NCI-H1694 treated with DMSO at 0.1 percent for 48 hours (cell line): ENCODE measurements at places on chromosomes 1 and 21.

- DNase-seq: no peak
Observed at GRCh38 chr1:27098431-27099134, 56.3 kb downstream of the SLC9A1 start.

- DNase-seq: no peak
Observed at GRCh38 chr1:244849189-244849866, 13.9 kb downstream of the COX20 start.

GRCh38 chr1:109634771-109635750, 15.4 kb downstream of the AMPD2 start:
- no peak for DNase-seq

GRCh38 chr1:208747979-208748378, 503.8 kb upstream of the PLXNA2 start:
- DNase-seq: no peak

DNA sequence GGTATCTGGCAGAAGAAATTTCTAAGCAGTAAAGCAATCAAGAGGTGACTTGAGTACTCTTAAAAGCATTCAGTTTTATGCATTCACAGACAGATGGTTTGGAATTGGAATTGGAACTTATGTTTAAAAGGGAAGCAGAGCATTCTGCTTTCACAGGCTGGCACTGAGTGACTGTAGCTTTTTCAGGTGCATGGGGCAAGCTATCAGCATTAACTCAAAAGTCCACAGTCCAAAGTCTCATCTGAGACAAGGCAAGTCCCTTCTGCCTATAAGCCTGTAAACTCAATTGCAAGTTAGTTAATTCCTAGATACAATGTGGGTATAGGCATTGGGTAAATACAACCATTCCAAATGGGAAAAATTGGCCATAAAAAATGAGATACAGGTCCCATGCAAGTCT, 1620.3 kb downstream of the MRPL39 start:
- DNase-seq: no peak

DNA sequence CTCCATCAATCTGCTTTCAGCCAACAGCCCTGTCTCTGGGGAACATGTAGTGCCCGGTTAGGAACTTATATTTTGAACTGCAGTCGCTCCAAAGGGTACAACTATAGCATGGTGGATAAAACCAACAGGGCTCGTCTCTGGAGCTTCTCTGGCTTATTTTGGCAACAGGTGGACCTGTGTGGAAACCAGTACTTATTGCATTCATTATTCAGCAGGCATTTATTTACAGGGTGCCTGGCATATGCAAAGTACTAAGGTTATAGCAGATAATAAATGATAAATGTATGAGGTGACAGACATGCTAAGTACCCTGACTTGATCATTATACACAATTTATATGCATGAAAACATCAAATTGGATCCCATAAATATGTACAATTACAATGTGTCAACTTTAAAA, 93.7 kb downstream of the RGS7 start:
- DNase-seq: no peak

DNA sequence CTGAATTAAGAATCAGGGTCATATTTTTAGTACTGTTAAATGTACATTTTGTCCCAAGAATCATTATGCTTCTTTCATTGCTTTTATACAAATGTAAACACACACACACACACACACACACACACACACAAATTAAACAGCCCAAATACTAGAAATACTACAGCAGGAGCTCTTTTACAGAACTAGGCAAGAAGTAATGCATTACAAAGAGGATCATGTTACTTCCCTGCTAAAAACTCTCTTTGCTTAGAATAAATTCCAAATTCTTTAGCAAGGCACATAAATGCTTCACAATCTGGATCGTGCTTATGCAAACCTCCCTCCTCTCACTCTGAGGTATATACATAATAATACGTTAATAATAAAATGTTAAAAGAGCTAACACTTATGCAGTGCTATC, 720.4 kb upstream of the ADGRL4 start:
- DNase-seq: no peak

GRCh38 chr1:152328801-152329391, 3.9 kb upstream of the FLG start:
- DNase-seq: no peak

- no peak for DNase-seq
Observed at GRCh38 chr1:67939186-67939743, 106.0 kb upstream of the GNG12 start.

DNA sequence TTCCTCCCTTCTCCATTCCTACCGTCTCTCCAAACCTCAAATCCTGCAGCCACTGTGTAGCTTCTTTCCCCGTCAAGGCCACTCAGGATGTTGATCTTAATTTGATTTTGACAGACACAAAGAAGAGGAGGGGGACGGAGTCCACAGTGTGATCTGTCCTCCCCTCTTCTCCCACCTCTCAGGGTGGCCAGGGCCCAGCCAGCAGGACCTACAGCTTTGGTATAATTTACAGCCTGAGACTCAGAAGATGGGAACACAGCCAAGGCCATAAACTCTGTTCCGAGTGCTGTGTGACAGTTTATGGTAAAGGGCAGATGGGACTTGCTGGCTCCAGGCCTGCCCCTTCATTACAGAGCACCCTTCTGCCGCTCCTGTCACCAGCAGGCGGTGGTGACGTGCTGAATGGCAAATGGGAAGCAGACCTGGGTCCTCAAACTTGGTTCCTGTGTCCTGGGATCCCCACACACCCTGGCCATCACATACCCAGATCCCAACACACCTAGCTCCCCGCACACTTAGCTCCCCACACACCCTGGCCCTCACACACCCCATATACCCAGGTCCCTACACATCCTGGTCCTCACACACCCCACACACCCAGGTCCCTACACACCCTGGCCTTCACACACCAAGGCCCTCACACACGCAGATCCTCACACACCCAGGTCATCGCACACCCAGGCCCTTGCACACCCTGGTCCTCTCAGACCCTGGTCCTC, 71.6 kb downstream of the CD2 start:
- DNase-seq: peak; percentile 99

DNA sequence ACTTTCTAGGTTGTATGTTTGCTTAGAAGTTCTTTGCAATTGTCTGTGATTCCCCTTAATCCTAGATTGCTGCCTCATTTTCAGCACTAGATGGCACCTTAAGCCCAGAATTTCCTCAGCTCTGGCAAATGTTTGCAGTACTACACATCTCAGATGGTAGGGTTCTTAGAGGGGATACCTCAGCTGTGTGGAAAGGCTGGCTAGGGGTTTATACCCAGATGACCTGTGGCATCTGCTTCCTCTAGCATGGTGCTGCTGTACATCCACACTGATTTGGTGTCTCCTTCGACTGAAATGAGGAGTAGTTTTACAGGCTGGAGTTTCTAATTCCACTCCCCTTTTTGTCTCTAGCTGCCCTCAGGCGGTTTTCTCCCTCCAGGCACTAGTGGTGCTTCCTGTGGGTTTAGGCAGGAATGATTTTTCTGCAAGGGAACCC, 23.5 kb downstream of the ASB17 start:
- peak; percentile 39 for DNase-seq

DNA sequence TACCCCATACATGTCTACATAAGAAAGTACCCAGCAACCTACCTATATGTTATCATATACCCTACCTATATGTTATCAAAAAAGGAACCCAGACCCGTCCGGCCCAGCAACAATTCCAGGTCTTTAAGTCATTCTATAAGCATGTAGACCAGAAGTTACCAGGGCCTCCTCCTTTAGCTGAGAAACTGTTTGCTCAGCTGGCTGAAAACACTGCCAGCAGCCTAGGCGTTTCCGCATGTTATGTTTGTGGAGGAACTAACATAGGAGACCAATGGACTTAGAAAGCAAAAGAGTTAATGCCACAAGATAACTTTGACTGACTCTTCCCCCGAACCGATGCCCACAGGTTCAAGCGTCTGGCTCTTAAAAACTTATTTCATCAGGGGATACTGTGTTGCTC, 7.1 kb upstream of the ZNF678 start:
- no peak for DNase-seq

- DNase-seq: no peak
Observed at GRCh38 chr1:224542783-224543440, 73.2 kb upstream of the CNIH3 start.

- DNase-seq: no peak
Observed at GRCh38 chr21:31948676-31949075, 75.9 kb downstream of the HUNK start.

DNA sequence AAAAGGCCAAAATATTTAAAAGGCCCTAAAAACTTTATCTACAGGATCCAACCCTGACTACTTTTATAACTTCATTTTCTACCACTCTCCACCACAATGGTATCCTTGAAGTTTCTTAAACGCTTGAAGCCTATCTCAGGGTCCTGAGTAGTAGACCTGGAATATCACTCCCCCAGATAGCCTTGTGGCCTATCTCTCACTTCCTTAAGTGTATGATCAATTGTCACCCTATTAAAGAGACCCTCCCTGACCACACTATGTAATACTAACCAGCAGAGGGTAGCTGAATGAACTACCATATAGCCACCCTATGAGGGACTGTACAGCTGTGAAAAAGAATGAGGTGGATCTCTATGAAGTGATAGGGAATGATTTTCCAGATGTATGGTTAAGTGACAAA, 5.6 kb downstream of the CD58 start:
- no peak for DNase-seq

- DNase-seq: no peak
Observed at GRCh38 chr1:61087571-61087970, 5.2 kb downstream of the NFIA start.

GRCh38 chr21:41289431-41289830, 27.2 kb upstream of the FAM3B start:
- no peak for DNase-seq

DNA sequence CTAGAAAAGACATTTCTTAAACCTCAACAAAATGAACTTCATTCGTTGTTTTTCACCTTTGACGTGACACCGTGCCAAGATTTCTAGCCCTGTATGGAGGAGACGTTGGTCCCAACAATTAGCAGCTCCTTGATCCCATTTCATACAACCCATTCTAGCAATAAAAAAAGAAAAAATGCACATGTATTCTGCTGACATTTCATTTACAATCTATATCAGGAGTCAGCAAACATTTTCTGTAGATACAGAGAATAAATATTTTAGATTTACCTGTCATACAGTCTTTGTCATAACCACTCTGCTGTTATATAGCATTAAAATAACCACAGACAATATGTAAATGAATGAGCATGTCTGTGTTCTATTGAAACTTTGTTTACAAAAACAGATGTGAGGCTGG, 7.0 kb upstream of the TAF1A start:
- DNase-seq: no peak

DNA sequence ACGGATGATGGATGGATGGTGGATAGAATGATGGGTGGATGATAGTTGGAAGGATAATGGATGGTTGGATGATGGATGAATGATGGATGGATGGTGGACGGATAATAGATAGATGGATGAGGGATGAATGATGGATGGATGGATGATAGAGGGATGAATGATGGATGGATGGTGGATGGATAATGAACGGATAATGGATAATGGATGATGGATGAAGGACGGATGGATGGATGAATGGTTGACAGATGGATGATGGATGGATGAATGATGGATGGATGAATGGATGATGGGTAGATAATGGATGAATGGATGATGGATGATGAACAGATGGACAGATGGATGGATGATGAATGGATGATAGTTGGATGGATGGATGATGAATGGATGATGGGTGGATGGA, 255.1 kb downstream of the NPHP4 start:
- DNase-seq: no peak

- peak; percentile 25 for DNase-seq
Observed at GRCh38 chr1:27357281-27358037, 9.3 kb downstream of the MAP3K6 start.

- DNase-seq: no peak
Observed at GRCh38 chr1:229434005-229434640, at the start of gene ACTA1. Gene ACTA1 (minus strand): TSS chr1:229434094. CDS start chr1:229433115, 979 bp downstream.

GRCh38 chr1:81678779-81679178, 122.0 kb upstream of the ADGRL2 start:
- DNase-seq: no peak

- peak; percentile 23 for DNase-seq
Observed at GRCh38 chr1:145720878-145721671, 1.8 kb downstream of the CD160 start.

DNA sequence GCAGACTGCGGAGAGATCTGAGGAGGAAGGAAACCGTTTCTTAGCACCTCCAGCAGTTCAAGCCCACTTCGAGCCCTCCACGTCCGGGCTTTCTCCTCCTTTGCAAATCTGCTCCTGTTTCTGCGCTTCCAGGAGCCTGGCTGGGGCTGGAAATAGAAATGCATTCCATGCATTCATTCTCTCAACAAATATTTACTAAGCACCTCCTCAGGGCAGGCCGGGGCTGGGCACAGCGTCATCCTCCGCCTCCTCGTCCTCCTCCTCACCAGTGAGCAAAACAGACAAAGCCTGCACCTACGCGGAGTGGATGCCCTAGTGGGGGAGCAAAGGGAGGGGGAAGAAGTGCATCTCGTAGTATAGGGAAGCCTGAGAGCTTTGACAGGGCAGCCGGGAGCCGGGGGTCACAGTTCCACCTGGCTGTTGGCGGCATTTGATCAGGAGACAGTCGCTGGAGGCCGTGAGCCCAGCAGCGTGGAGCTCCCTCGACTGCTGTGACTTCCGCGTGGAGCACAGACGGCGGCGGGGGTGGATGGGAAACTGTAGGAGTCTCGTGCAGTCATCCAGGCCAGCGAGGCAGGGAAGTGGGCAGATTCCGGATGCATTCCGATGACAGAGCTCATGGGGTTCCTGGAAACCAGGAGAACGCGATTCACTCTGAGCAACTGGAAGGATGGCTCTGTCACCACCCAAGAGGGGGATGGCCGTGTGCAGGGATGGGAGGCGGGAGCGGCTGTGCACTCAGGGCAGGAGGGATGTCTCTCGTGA, 93.5 kb downstream of the SIK1 start:
- DNase-seq: no peak

- DNase-seq: no peak
Observed at GRCh38 chr1:90957497-90957896, 64.3 kb downstream of the ZNF644 start.

- no peak for DNase-seq
Observed at GRCh38 chr1:173415490-173415889, 61.6 kb upstream of the PRDX6 start.

DNA sequence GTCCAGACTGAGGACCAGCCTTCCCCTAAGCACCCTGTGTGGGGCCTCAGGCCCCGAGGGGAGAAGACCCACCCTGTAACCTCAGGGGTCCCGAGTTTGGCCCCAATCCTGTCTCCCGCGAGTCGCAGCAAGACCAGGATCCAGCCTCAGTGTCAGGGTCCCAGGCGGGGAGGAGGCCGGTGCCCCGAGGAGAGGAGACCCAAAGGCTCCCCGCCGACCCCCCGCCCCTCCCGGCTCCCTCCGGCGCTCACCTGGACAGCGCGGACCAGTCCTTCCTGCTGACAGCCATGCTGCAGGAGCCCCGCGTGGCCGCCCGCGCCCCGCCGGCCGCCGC, at the start of gene LAD1:
LAD1 (minus strand) TSS at position 307 of the 334 bp plus-strand sequence; CDS start at position 289, 18 bp downstream.
- no peak for DNase-seq

GRCh38 chr1:90074970-90075391, 80.1 kb downstream of the ZNF326 start:
- peak; percentile 68 for DNase-seq

GRCh38 chr1:77831976-77832711, 52.7 kb downstream of the MIGA1 start:
- no peak for DNase-seq

GRCh38 chr1:174989536-174990220, 10.1 kb upstream of the CACYBP start:
- no peak for DNase-seq
